Fibroblast of upper back skin (primary cell): ENCODE measurements at places on chromosomes 11 and 22.
A peak's percentile ranks its signal among the peaks of the same experiment; 100 is the strongest.

DNA sequence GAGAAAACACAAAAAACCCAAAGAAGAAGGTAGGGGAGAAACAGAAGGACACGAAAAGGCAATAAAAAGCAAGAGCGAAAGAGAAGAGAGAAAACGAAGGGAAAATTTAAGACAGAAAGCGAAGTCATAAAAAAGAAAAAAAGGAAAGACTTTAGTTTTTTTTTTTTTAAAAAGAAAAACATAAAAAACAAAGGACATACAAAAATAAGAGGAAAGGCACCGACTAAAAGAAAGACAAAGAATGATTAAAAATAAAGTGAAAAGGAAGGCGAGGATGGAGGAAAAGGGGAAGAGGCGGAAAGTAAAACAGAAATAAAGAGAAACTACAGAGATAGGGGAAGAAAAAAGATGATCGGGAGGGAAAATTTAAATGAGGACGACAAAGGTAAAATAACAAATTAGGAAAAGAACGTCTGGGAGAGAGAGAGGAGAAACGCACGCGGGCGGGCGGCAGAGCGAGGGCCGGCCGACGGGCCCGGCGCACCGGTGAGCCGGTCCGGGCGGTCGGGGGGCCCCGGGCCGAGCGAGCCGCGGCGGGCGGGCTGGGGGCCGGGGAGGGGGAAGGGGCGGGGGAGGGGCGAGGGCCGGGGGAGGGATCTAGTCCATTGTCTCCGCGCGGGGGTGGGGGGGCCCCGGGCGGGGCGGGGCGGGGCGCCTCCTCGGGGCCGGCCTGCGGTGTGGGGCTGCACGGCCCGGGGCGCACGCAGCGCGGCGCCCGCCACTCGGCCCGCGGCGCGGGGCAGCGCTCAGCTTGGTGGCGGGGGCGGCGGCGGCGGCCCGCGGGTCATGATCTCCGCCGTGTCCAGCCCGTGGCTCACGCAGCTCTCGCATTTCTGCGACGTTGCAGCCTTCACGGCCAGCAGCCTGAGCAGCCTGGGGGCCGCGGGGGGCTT is at the start of gene TBX1:
Gene TBX1, plus strand, starts transcription at position 721 of the 893 bp plus-strand sequence. Its CDS starts 66 bp downstream, at position 787.
- no peak for DNase-seq

GRCh38 chr22:17761138-17761488 is 13.2 kb downstream of the BID start:
- no peak for DNase-seq

DNA sequence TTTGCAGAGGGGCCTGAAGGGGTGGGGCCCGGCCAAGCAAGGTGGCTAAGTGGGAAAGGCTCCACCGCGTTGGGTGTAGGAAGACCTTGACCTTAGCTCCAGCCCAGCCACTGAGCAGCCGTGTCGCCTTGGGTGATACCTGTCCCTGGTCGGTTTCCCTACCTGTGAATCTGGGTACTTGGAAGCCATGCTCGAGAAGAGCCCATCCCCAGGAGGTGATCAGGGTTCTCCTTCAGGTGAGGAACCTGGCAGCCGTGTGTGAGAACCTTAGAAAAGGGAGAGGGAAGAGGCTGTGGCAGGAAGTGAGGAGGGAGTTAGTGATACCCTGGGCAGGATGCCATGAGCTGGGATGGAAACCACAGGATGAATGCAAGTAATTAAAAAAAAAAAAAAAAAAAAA is 21.6 kb downstream of the PPARA start:
- DNase-seq: peak; percentile 78

DNA sequence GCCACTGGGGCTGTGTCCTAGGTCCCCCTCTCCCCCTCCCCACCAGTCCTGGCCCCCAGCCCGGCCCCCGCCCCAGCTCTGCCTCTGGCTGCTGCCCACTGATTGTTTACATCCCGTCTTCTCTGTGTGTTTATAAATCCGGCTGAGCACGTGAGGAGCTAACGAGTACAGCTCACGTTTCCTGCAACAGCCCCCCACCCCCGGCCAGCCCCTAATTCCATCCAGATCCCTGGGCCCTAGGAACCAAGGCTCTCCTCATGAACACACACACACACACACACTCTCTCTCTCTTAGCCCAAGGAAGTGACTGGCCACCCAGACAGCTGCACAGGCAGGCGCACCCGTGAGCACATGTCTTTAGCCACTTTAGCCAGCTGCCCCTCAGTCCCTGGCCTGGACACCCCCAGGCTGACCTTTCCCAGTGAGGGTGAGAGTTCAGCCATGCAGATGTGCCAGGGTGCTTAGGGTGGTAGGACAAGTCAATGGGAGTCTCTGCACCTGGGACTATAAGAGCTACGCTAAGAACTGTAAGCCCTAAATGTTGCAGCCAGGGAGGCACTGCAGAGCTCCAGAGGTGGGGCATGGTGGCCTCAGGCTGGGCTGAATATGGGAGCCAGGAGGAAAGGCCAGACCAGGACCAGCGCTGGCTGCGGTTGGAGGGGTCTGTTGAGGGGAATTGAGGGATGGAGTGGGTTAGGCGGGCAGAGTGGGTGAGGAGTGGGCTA is 2.9 kb downstream of the CLCF1 start:
- DNase-seq: peak; percentile 44

DNA sequence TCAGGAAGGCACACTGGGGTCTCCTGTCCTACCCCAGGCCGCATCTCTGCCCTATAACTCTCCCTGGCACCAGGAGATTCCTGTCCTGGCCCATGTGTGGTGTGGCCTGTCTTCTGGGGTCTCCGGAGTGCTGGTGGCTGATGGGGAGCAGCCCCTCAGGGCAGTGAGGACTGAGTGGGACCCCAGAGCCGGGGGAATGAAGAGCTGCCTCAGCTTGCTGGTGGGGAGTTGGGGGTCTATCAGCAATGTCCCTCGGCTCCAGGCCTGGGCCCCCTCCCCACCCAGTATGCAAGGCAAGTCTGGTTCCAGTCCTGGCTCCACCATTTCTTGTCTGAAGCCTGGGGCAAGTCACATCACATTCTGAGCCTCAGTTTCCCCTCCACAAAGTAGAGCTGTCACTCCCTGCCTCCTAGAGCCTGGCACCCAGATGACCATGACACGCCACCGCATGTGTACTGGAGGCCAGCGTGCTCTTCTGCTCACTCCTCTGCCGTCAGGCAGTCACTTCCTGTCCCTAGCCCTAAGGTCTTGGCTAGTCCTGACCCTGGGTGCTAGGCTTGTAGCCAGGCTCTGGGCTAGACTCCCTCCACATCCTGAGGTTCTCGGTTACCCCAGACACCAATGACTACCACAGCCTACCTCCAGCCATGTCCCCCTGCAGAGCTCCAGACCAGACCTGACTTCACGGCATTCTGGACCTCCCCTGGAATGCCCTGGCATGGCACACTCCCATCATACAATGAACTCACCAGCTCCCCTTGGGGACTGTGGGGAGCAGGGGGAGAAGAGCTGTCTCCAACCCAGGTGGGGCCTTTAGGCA is 12.8 kb downstream of the ARAP1 start:
- DNase-seq: no peak

DNA sequence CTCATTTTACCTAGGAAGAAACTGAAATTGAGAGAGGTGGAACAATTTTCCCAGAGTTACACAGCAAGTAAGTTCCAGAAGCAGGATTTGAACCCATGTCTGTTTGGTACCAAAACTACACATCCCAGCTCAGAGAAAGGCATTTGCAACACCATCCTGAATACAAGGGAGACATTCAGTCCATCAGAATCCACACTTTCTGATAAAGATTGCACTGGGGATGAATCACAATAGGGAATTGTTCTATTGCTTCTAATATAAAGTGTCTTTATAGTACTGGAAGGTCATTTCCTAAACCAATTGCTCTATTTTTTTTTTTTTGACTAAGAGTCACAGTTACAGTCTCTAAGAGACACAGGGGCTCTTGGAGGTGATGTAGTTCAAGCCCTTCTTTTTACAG is 208.1 kb upstream of the CADM1 start:
- DNase-seq: no peak

- no peak for DNase-seq
Measured at GRCh38 chr22:49087198-49087597, 740.5 kb downstream of the BRD1 start.

- peak; percentile 87 for DNase-seq
Measured at GRCh38 chr11:61922539-61922938, 5.2 kb upstream of the RAB3IL1 start.

DNA sequence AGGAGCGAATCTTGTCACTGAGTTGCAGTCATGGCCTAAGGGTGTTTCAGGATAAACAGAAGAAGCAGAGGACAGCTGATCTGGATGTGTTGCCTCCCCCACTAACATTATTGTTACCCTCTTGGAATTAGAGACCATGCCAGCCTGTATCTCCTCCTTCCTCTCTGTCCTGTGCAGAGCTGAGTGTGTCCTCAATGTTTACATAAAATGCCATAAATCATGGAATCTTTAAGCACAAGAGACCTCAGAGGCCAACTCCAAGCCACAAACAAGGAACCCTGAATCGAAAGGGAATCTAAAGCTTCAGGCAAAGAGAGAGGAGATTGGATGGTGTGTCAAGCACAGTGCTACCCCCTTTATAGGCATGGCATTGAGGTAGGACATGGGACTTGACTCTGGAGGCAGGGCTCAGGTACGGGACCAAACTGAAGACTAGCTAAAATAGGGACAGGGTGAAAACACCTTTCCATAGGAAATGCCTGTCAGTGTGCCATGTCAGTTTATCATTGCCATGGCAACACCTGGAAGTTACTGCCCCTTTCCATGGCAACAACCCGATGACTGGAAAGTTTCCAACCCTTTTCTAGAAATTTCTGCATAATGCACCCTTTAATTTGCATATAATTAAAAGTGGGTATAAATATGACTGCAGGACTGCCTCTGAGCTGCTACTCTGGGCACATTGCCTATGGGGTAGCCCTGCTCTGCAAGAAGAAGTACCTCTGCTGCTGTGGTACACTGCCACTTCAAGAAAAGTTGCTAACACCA is 489.7 kb downstream of the MIAT start:
- DNase-seq: peak; percentile 34

GRCh38 chr11:77191823-77192495 is 63.9 kb downstream of the MYO7A start:
- DNase-seq: peak; percentile 40
